ENCODE measurements at places on chromosomes 7 and 10.

GRCh38 chr10:44511166-44511565 lies 126.3 kb upstream of the CXCL12 start:
- no peak for DNase-seq

- DNase-seq, result peak; percentile 1
Observed at GRCh38 chr10:101397140-101397539, 43.2 kb downstream of the BTRC start.

- no peak for DNase-seq
Observed at GRCh38 chr7:157807510-157807909, 470.7 kb downstream of the DNAJB6 start.

GRCh38 chr7:114885836-114886235 lies 36.1 kb upstream of the MDFIC start:
- no peak for DNase-seq

- DNase-seq, result no peak
Observed at GRCh38 chr7:116525298-116525912, 569 bp downstream of the CAV1 start.

DNA sequence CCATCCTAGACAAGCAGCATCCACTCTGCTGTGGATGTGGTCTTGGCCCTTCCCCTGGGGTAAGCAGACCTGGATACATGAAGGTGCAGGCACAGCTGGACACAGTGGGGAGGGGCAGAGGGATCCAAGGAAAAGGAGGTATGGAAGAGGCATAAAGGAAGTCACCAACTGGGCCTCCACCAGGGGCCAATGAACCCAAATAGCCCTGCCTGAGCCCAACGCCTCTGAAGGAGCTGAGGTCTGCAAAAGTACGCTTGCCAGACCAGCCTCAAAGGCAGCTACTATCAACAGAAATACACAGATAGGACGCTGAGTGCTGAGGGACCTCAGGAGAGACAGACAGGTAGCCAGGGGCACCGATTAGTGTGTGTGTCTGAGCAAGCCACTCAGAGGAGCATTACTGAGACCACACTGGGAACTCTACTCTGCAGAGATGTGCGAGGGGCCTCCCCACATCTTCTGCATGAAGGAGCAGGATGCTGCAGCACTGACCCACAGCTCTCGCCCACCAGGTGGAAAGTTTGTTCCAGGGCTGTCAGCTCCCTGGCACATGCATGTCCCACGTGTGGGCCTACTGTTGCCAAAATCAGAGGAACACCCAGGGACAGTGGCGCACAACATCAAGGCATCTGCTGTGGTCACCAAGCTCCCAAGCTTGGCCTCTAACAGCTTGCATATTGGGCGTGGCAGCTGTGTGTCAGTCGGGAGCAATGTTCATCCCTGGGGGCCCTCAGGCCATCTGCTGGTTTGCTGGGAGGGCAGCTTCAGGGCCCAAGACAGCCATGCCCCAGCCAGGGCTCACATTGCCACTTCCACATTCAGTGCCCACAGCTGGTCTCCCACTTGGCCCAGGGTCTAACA lies 40.0 kb downstream of the MKI67 start:
- no peak for DNase-seq

DNA sequence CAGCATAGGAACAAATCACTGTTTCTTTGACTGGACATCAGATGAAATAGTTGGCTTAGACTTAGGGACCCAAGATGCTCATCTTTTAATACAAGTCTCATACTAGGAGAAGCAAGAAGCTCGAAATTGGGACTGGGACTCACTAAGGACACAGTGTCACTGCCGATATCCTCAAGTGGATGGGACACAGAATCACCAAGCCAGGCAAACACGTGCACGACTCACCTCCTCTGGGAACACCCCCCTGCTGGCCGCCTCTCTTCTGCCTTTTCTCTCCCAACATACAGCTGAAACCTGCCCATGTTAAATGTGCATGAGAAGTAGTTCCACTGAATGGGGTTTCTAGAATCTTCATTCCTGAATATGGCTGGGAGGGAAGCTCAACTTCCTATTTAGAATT lies 106.6 kb upstream of the FAM204A start:
- no peak for DNase-seq

DNA sequence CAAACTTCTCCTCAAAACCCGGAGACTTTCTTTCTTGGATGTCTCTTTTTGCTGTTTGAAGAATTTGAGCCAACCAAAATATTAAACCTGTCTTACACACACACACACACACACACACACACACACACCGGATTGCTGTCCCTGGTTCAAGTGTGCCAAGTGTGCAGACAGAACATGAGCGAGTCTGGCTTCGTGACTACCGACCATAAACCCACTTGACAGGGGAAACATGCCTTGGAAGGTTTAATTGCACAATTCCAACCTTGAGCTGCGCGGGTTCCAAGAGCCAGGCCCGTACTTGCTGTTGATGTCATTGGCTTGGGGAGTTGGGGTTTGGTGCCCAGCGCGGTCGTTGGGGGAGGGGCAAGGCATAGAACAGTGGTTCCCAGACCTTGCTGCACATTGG lies 1.7 kb downstream of the EGFR start:
- no peak for DNase-seq

GRCh38 chr10:69911613-69912528 lies 110.2 kb downstream of the COL13A1 start:
- no peak for DNase-seq

DNA sequence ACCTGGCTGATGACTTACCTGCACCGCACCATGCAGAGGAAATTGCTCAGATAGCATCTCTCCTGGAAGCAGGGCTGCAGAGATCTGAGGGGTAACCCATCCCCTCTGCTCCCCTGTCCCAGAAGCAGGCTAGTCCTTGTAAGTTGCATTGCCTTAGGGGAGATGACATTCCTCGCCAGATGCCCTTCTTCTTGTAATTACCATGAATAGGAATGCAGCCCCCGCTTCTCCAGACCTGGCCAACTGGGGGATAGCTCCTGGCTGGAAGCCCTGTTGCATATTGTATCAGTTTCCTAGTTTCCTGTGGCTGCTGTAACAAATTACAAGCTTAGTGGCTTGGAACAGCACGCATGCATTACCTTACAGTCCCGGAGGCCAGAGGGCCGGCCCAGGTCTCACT lies 47.5 kb upstream of the EN2 start:
- DNase-seq, result no peak

DNA sequence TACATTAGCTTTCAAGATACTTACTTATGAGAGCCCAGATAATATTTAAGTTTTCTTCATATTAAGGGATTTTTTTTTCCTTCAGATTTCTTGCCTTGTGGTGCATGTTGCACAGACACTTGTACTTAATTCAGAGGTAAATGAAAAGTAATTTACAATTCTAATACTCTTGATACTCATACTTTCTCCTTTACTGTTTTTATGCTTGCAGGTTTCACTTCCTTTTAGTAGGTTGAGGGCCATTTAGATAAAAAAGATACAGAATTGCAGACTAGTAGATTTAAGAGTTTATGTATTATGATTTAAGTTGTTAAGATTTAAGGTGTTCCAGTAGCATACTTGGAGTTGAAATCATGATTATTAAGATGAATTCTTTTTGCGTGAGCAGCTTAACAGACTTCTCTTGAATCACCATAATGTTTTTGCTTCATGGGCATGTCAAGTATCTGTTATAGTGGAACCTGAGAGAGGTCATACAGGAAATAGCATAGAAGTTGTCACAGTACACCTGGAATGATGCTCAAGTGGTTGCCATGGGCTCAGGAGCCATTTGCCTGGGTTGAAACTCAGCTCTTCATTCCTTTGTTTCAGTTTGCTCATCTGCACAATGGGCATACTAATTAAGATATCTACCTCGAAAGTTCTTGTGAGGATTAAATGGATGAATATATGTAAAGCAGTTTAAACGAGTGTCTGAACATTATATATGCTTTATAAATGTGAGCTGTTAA lies 174.8 kb upstream of the PRPS1L1 start:
- DNase-seq, result no peak

GRCh38 chr7:135001390-135002165 lies 15.3 kb downstream of the AGBL3 start:
- no peak for DNase-seq

- no peak for DNase-seq
Observed at GRCh38 chr10:46198516-46198915, 88.3 kb upstream of the ANTXRL start.

GRCh38 chr10:116761883-116762282 lies 19.5 kb upstream of the HSPA12A start:
- DNase-seq, result no peak

GRCh38 chr7:39453743-39454355 lies 112.4 kb upstream of the YAE1 start:
- DNase-seq, result peak; percentile 8

Measured in activated CD4-positive, CD25-positive, alpha-beta regulatory T cell treated with anti-CD3 and anti-CD28 coated beads, Interleukin-2, amount 50 U/mL, for 16 hours (primary cell).